ENCODE measurements at places on chromosomes 16 and 17.

- peak; percentile 83 for DNase-seq
Observed at GRCh38 chr16:4801962-4802658, at the start of gene ROGDI. ROGDI (minus strand) TSS chr16:4802633; CDS start chr16:4802571, 62 bp downstream.

- no peak for DNase-seq
Observed at GRCh38 chr17:72342061-72342460, 221.2 kb downstream of the SOX9 start.

DNA sequence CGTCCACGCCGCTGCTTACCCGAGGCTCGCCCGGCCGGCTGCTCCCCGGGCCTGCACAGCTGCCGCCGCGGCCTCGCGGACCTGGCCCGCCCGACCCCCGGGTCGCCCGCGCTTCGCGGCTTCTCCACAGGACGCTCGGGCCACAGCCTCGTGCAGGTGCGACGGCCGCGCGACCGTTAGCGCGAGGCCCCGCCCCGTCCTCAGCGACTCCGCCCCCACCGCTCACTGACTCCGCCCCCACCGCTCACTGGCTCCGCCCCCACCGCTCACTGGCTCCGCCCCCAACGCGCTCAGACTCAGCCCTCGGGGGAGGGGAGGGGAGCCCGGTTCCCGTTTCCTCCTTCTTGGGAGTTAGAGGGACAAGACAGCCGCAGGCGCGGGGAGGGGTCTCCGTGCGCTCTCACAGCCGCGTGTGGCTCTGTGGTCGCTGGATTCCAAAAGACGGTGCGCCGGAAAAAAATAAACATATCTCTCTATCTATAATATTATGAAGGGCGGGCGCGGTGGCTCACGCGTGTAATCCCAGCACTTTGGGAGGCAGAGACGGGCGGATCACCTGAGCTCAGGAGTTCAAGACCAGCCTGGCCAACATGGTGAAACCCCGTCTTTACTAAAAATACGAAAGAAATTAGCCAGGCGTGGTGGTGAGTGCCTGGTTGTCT lies at the start of gene MEIOB:
TSS of gene MEIOB (minus strand) at position 191 of the 662 bp plus-strand sequence. CDS start 3,989 bp downstream, outside the sequence.
- DNase-seq, result no peak

DNA sequence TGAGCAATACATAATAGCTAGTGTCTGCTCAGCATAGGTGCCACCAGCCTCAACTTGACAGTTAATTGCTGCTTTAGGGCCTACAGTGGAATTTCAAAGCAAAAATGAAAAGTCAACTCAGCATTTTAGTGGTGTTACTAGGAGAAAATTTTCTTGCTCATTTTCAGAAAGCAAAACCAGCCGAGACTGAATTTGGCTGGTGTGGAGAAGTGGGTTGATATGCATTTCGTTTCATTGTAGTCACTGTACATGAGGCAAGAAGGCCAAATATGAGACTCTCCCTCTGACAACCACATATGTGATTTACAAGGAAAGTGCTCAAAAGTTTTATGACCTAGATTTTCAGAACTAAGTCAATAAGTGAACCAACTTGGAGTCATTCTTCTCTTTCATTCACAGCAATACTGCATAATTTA lies 54.0 kb downstream of the DUSP14 start:
- no peak for DNase-seq

DNA sequence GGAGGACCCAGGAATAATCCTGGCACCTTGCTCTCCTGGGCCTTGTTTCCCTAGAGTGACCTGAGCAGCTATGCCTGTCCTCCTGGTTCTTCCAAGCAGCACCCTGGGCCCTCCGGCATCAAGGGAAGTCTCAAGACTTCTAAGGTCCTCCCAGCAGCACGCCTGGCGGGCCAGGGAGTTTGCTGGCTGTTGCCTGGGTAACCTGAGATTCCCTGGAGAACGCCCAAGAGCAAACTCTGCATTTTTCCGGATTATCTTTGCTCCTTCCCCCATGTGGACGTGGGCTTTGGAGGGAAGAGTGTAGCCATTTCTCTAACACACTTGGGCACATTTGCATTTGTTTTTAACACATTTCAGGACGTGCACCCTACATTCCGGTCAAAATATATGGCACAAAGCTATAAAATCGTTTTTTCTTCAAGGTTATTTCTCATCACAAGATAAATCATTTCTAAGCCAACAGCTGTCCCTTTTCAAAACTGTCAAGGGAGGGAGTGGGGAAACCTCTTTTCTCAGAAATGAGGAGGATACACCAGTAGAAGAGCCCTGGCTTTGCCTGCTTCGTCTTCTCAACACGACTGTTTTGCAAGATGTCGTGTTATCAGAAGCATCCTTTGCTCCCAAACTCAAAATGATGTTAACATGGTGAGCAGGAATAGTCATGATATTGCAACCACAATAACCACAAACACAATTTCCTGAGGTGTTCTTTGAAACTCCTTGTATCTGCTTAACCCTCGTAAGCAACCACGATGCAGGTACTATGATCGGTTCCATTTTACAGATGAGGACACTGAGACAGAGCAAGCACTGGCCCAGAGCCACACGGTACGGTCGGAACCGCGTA lies 116.5 kb downstream of the ADCY9 start:
- no peak for DNase-seq

- no peak for DNase-seq
Observed at GRCh38 chr16:73601911-73602310, 554.0 kb upstream of the ZFHX3 start.

GRCh38 chr17:28747051-28747691 lies 3.4 kb downstream of the TRAF4 start:
- no peak for DNase-seq

DNA sequence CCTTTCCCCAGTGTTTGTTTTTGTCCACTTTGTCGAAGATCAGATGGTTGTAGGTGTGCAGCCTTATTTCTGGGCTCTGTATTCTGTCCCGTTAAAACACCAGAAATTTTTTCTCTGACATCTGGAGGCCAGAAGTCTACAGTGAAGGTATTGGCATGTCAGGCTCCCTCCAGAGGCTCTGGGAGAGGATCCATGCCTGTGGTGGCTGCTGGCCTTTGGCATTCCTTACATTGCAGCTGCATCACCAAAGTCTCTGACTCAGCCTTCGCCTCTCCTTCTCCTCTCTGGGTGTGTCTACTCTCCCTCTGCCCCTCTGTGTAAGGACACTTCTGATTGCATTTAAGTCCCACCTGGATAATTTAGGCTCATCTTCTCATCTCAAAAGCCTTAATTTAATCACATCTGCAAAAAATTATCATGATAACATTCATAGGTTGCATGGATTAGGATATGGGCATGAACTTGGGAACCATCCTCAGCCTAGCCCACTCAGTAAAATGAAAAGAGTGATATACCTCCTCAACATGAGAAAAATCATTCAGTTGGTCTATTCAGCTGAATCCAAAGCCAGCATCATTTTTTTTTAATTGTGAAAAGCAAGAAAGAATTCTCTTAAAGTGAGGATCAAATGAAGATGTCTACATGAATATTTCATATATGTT lies 78.0 kb downstream of the MAP2K6 start:
- DNase-seq, result peak; percentile 89

DNA sequence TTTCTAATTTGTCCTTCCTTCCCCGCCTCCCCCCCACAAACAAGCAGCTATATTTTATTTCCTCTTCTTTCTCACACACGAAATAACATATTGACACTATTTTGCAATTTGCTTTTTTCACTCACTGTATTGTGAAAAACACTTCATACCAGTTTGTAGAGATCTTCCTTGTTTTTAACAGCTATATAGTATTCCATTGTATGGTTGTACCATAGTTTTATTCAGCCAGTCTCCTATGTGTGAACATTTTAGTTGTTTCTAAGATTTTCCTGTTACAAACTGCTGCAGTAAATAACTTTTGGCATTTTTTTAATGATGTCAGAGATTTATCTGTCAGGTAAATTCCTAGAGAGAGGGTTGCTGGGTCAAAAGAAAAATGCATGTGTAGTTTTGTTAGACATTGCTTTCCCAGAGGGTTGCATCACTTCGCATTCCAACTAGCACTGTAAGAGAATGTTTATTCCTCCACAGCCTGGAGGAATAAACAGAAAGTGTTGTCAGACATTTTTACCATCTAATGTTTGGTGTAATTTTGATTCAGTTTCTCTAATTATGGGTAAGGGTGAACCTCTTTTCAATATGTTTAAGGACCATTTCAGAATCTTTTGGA lies 101.2 kb downstream of the MRTFB start:
- no peak for DNase-seq

GRCh38 chr17:8324923-8325322 lies 14.7 kb upstream of the ODF4 start:
- no peak for DNase-seq

DNA sequence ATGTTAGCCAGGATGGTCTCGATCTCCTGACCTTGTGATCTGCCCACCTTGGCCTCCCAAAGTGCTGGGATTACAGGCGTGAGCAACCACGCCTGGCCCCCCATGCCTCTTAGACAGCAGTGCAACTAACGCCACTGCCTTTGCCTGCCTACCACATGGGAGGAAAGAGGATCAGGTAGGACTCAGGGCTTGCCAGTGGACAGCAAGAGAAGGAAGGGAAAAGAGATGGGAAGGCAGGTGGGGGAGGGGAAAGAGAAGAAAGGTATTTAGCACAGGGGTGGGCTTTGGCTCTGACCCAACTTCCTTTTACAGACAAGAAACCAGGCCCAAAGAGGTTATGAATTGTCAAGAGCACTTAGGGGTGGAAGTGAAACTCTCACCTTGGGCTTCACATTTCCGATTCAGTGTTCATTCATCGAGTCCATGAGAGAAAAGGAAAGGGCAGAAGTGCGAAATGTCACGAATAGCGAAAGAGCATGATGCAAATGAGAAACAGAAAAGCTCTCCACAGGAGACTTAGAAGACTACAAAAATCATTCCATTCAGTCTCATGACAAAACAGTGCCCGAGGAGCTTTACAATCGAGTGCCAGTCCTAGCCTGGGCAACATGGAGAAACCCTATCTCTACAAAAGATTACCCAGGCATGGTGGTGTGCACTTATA lies 36.4 kb downstream of the CDK5R1 start:
- no peak for DNase-seq

GRCh38 chr17:45018848-45019711 lies 32.4 kb downstream of the DCAKD start:
- DNase-seq, result peak; percentile 88

- no peak for DNase-seq
Observed at GRCh38 chr17:282912-283882, 69.4 kb downstream of the RPH3AL start.

DNA sequence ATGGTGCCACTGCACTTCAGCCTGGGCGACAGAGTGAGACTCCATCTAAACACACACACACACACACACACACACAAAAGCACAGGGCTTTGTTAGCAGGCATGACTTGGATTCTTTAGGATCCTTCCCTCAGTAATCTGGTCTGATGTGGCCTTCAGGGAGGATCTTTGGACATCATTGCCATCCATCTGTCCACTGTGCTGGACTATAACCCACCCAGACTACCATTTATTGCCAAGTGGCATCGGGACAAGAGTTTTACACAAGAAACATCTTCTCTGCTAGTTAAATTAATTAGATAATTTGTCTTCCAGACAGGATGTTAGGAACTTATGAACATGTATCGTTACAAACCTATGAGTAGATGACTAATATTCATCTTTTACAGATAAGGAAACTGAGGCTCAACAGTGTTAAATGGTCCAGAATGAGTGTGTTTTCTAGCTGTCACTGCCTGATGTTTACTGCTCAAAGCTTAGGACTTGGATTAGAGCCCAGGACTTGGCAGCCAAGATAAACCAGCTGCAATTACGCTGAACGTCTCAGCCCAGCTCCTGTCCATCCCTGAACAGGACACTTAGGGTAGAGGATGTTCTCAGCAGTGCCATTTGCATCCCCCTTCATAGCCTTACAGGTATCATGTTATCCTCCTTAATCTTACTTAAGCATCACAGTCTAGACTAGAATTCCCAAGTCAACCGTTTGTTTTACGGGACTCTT lies 285.8 kb downstream of the WWOX start:
- DNase-seq, result no peak

DNA sequence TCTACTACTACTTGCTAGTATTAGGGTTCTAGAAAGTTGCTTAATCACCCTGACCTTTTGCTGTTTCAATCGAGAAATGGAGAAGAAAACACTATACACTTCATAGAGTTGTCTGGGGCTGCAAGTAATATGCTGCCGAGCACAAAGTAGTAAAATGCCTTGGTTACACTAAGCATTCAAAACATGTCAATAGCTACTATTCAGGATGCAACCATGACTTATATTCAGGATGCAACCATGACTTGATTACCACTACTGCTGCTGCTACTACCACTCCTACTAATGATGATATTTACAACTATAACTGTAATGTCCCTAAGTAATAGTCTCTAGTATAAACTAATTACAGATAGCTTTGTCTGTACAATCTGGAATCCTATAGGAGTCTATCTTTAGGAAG lies 35.3 kb downstream of the ADAMTS18 start:
- no peak for DNase-seq

DNA sequence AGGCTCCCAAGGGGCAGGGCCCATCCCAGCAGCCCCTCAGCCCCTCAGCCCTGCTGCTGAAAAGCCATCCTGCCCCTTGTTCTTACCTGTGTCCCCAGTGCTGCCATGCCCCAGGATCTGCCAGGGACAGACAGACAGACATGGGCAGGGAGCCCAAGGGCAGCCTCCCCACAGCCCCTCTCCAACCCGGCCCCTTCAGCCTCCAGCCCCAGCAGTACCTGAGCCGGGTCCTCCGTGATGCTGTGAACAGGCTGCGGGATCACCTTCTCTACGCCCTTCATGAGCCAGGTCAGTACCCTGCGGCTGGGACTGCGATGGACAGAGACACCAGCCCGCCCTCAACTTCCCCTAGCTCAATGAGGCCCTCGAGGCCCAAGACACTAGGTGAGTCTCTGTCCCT lies 8.2 kb downstream of the CNGB1 start:
- DNase-seq, result no peak

- DNase-seq, result no peak
Observed at GRCh38 chr17:67107811-67108775, 63.7 kb downstream of the CACNG1 start.

- peak; percentile 100 for DNase-seq
Observed at GRCh38 chr17:82716203-82717010, at the start of gene FN3KRP. FN3KRP (plus strand) TSS chr17:82716706; CDS start chr17:82716756, 50 bp downstream.

DNA sequence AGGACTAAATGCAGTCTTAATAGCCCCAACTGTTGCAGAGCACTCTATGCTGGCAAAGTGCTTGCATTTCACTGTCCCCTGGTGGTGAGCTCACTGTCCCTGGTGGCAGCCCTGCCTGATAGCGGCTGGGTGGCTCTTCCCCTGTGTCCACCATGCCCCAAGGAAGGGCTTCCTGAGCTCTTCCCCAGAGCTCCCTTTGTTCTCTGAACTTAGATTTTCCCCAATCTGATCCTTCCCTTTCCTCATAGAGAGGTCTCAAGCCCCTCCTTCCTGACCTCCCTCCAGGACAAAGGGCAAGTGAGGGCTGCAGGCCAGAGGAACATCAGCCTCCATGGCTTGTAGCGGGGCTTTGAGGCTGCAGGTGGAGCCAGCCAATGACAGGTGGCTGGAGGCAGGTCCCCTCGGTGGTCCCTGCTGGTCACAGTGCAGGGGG lies 17.0 kb downstream of the BEAN1 start:
- no peak for DNase-seq

GRCh38 chr17:48057626-48058025 lies 9.5 kb downstream of the NFE2L1 start:
- DNase-seq, result no peak

DNA sequence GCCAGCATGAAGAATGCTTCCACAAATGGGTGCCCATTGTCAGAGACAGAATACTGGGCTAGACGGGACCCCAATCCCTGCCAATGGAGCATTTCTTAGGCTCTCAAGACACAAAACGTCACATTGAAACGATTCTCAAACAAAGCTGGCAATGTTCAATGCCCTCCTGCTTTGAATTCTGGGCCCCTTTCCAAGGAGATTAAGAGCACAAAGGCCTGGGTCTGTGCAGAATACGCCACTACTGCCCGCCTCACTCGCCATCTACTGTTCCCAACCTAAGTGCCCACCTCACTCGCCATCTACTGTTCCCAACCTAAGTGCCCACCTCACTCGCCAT lies 9.7 kb downstream of the CFAP20 start:
- DNase-seq, result no peak
